ENCODE measurements at places on chromosomes 3 and 15. TPM values are rescaled to one million over a fixed set of nuclear protein-coding genes. Genes with fewer than 3 reads are reported as not detected.

GRCh38 chr3:168885028-168885427, 778.5 kb downstream of the MECOM start:
- DNase-seq: no peak

The LRIG1 gene
- 8.9 TPM for total RNA-seq

DNA sequence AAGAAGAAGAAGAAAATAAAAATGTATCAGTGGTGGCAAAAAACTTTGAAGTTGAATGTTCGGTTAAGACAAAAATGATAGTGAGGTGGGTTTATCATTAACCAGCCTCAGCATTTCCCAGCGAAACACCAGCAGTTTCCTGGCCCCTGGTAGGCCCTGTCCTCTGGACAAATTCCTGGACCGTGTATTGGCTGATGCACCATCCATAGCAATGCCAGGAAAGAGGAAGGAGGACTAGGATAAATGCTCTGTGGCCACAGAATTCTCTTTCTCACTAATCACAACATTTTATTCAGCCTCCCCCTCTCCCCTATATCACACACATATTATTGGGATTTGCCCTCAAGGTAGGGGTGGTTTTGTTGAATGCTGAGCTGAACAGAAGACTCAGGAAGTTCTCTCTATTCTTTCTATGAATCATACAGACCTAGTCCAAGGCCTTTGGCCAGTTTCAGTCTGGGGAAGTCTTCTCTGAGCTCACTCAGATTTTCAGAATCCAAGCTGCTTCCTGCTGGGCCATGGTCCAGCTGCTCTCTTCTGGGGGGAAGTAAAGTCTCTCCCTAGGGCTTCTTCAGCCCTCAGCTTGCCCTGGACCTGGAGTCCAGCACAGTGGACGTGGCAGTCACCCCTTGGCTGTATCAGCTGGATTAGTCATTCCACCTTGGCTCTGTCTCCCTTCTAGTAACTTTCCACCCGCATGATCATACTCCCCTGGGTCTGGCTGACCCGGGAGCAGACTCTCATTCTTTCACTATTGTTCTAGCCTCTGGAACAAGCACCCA, 27.6 kb downstream of the SLC28A1 start:
- no peak for DNase-seq

The CAMKV gene
- total RNA-seq: not detected

GRCh38 chr3:62252438-62253157, 120.8 kb downstream of the FEZF2 start:
- DNase-seq: no peak

DNA sequence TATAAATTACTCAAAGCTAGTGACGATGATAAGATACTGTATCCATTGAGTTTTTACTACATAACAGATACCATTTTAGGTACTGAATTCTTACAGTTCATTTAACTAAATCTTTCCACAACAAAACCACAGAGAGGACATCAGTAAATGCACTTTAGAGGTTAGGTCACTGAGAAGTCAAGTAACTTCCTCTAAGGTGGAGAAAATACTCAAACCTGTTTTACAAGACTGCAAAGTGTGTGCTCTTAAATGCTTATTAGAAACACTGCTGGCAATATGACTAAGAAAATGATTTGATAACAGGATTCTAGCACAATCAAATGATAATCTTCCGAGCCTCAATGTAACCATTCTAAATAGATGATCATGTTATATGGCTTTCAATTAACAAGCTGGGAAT, 99.4 kb downstream of the UBE3A start:
- no peak for DNase-seq

- no peak for DNase-seq
These were observed 23.7 kb downstream of the TPM1 start for GRCh38 chr15:63066272-63066671.

The CTXN2 gene
- total RNA-seq: not detected

All from NCI-H460 (cell line).